CD4-positive, alpha-beta T cell treated with Interleukin-15 for 4 hours (primary cell): ENCODE measurements at places on chromosomes 5 and 9.

DNA sequence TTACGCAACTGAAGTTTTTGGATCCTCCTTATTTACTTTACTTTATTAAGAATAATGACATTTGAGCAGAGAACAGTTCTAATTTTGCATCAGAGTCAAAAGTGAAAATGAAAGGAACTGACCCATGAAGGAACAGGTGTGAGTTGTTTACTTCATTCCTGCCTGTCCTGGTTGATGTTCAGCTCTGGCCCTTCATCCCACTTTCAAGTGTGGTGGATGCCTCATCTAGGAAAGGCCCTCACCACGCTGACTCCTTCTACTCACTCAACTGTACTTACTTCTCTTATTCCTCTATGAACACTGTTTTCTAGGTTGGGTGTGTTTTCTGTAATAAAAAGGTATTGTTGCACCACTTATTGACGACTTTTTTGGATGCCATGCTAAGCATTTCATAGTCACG is 61.8 kb upstream of the PLEKHG4B start:
- no peak for DNase-seq

DNA sequence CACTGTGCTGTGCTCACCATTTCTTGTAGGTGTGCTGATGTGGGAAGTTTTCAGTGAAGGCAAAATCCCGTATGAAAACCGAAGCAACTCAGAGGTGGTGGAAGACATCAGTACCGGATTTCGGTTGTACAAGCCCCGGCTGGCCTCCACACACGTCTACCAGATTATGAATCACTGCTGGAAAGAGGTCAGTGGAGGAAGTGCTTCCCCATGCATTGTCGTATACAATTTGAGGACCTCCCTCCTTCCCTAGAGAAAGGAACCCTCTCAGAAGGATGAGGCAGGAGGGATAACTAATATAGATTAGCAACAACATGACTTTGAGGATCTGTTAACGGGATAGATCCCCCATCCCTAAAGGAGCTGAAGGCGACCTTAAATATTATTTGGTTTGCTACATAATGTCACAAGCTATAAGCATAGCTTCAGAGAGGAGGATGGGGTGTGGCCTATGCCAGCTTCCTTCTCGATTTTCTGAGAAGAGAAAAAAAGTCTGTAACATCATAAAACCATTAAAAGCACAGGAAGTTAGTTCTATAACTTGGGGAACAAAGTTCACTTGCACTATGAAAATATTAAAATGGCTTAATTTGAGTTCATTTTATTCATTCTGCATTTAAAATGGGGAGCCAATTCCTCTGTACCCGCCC is 17.0 kb upstream of the CYFIP2 start:
- peak; percentile 75 for DNase-seq

GRCh38 chr9:136282272-136282861 is 21.5 kb downstream of the CCDC187 start:
- DNase-seq = no peak

GRCh38 chr5:134411228-134411545 is 494 bp downstream of the CDKN2AIPNL start:
- DNase-seq = no peak

DNA sequence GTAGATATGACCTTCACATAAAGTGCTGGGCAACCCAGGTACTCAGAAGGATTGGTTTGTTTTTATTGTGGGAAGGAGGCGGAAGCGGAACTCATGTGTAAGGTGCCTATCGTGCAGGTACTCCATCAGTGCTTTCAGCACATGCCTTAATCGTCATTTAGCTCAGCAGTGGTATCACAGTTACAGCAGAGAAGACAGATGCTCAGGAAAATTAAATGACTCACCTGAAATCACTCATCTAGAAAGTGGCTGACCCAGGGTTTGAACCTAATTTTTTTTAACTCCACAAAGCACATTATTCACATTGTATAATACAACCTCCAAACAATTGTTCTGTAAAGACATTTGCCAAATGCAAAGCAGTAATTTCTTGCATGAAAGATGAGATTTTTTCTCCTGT is 2.2 kb downstream of the C5orf46 start:
- DNase-seq = no peak

DNA sequence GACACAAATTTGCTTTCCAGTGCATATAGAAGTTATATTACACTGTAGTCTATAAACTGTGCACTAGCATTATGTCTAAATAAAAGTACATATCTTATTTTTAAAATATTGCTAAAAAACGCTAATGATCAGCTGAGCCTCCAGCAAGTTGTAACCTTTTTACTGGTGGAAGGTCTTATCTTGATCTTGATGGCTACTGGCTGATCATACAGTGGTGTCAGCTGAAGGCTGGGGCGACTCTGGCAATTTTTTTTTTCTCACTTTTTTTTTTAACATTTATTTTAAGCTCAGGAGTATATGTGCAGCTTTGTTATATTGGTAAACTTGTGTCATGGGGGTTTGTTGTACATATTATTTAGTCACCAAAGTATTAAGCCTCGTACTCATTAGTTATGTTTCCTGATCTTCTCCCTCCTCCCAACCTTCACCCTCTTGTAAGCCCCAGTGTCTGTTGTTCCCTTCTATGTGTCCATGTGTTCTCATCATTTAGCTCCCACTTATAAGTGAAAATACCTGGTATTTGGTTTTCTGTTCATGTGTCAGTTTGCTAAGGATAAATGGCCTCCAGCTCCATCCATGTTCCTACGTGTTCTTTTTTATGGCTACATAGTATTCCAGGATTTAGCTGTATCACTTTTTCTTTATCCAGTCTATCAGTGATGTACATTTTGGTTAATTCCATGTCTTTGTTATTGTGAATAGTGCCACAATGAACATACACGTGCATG is 38.6 kb upstream of the IFNE start:
- no peak for DNase-seq

GRCh38 chr9:88998503-88998902 is 7.2 kb downstream of the S1PR3 start:
- DNase-seq = no peak

GRCh38 chr9:107870927-107871680 is 381.5 kb upstream of the KLF4 start:
- no peak for DNase-seq

DNA sequence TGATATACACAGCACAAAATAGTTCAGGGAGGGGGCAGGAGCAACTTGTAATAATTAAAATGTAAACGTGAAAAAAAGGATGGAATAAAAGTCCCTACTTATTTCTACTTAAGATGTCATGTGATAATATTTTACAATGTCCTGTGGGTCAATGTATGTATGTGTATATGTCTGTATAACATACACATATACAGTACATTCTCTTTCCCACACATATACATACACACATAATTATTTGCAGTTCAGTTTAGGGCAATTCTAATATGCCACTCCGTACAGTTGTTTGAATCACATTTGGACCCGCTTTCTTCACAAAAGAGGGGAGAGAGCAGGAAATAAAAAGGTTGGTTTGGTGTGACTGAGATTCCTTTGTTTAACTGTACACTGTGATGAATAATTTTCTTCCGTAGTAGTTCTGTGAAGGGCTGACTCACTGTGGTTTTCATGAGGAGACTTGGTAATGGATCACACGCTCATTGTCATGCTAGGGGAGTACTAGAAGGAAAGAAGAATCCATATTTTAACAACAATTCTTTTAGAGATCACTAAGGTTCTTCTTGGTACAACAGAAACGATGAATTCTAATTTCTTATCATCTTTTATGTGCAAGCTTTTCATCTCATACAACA is 26.2 kb upstream of the ACOT12 start:
- no peak for DNase-seq

DNA sequence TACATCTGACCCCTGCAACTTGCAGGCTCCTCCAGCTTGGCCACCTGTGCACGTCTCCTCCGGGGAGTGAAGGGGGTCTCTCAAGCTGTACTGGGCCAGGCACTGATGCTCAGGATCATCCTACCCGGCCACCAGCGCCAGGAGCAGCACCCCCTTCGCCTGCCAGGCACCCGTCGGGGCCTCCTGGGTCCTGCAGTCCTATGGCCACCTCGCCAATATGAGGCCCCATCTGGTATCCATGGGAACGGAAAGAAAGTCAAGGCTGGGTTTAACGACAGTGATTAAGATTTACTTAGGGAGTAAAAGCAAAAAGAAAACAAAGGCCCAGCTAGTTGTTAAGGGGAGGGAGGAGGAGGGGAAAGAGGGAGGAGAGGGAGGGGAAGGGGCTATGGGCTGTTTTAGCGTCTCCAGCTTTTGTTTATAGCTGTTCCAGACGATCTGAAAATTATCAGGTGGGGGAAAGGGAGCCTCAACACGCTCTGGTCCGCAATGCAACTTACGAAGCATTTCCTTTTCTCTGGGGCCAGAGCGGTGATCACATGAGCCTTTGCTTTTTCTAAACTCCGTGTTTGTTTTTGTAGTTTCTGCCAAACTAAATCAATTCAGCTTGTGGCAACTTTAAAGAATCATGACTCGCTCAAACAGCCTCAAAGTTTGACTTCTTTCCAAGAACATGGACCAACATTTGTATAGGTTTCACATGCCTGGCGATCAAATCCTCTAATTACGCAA is 132.4 kb downstream of the ROR2 start:
- no peak for DNase-seq

- DNase-seq = no peak
Measured at GRCh38 chr5:30121043-30121442, 1072.4 kb upstream of the CDH6 start.

DNA sequence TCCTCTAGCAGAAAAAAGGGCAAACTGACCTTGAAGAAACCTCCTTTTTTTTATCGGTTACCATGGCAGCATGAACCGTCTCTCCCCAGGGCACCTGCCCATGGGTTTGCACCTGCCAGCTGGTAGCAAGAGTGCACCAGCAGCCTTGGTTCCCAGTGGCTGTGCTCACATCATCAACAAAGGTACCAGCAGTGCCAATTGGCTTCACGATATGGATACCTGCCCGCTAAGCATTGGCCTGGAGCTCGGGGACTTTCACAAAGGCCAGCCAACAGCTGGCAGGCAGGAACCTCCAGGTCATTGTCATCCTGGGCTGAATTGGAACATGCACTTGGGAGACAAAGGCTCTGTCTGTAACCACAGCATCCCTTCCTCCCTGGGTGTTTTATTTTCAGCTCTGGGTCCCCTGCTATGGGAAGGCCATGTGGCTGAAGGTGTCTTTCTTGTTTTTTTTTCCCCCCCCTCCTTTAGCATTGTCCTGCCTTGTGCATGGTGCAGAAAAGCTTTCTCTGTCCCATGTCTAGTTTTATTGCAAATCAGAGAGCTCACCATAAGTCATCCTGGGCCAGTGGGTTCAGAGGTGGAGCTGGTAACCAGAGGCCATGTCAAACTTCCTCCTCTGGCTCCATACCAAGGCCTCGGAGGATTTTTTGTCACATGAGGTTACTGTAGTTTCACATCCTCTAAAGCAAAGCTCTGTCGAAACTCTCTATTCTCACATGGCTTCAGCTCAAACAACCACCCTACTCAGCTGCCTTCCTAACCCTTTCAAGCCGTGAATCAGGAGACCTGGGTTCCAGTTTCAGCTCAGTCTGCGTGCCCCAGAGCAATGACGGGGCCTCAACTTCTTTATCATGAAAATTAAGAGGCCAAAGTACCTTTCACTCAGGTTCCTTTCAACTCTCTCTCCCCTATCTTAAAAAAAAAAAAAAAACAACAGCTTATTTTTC is 145.5 kb upstream of the MAP3K1 start:
- DNase-seq = peak; percentile 44

- DNase-seq = no peak
Measured at GRCh38 chr5:122730037-122730436, 44.8 kb upstream of the SNX2 start.

DNA sequence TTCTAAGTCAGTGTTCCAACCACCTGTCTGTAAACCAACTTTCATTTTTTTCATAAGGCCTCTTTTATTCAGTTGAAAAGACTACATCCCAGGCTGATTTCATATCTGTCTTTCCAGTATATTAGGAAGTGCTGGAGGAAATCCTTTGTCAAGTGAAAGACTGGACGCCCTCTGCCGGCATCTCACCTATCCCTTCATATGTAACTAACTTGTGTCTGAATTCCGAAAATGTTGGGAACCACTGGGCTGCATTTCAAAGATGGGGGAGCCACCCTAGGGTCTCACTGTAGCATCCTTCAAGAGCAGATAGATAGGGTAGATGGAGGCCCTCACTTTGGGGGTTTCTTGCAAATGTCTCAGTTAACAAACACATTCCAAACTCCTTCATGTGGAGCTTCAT is 569.8 kb downstream of the CTNND2 start:
- no peak for DNase-seq
